ENCODE measurements at places on chromosomes 5 and 9.

DNA sequence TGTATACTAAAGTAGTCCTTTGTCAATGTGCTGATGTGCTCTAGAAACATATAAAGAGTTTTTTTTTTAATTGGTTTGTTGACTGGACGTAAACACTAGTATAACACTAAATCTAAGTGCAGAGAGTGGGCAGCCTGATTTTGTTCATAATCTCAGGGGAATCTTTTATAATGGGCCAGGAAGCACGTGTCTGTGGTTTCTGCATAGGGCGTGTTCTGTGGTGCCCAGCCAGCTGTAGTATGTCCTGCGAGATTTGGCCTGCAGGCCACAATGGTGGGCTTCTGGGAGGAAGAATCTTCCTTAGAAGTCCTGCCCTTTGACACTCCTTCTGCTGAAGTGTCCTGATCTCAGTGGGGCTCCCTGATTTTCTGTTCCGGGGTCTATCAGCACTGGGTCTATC, 49.0 kb upstream of the DHFR start:
- no peak for DNase-seq

GRCh38 chr5:125143011-125143410, 396.6 kb upstream of the ZNF608 start:
- DNase-seq: no peak

- DNase-seq: no peak
These were observed 925 bp downstream of the LIFR start for GRCh38 chr5:38555354-38556087.

- no peak for DNase-seq
These were observed at the start of gene FRRS1L for GRCh38 chr9:109166771-109167601. Gene FRRS1L (minus strand): TSS chr9:109167249. CDS start chr9:109167138, 111 bp downstream.

- DNase-seq: no peak
These were observed 55.1 kb downstream of the LHFPL2 start for GRCh38 chr5:78593465-78593864.

GRCh38 chr9:120944948-120945347, 18.4 kb upstream of the TRAF1 start:
- no peak for DNase-seq

All from liver (tissue), 10 donors.